NK-92 treated with Interleukin-12 subunit alpha and Interleukin-12 subunit beta, amount 100 ng/mL, for 24 hours (cell line): ENCODE measurements at places on chromosomes 11 and 22.

- no peak for DNase-seq
Observed at GRCh38 chr11:99534812-99535211, 514.1 kb downstream of the CNTN5 start.

- DNase-seq: no peak
Observed at GRCh38 chr11:8368772-8369171, 105.1 kb upstream of the LMO1 start.

GRCh38 chr11:115530752-115531151, 26.5 kb upstream of the CADM1 start:
- no peak for DNase-seq

GRCh38 chr22:22155146-22155545, 89.4 kb upstream of the VPREB1 start:
- no peak for DNase-seq

DNA sequence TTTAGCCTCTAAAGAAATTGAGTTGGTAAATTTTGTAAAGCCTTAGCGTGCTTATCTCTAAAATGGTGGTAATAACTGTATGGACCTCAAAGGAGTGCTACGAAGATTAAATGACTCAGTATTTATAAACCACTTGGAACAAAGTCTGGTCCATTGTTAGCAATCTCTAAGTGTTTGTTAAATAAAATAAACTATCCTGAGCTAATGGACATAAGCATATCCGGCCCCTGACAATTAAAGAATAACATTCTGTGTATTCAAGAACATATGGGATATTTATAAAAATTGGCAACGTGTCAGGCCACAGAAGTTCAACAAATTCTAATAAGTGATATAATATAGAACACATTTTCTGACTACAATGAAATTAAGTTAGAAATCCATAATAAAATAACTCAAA, 71.0 kb downstream of the MYEOV start:
- no peak for DNase-seq
